ENCODE measurements at places on chromosomes 5 and 9.

DNA sequence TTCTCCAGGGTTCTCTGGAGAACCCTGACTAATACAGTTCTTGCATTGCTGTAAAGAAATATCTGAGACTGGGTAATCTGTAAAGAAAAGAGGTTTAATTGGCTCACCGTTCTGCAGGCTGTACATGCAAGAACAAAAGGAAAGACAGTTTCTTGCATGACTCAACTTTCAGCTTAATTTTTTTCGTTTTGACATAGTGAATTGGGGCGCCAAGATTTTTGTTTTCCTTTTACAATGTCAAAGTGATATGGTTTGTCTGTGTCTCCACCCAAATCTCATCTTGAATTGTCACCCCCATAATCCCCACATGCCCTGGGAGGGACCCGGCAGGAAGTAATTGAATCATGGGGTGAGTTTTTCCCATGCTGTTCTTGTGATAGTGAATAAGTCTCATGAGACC, 11.8 kb upstream of the CRHBP start:
- no peak for DNase-seq

DNA sequence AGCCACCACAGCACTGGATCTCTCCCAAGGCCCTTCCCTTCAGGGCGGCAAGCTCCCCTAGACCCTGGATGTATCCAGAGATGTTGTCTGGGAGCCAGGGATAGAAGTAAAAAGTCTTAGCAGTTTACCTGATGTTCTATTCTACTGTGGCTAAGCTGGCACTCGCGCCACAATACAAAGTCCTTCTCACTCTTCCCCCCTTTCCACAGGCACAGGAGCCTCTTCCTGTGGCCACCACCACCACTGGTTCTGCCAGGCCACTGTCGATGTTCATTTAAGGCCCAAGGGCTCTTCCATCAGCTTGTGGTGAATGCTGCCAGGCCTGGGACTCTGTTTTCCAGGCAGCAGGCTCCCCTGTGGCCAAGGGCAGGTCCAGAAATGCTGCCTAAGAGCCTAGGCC, 33.7 kb downstream of the MEGF9 start:
- DNase-seq: no peak

DNA sequence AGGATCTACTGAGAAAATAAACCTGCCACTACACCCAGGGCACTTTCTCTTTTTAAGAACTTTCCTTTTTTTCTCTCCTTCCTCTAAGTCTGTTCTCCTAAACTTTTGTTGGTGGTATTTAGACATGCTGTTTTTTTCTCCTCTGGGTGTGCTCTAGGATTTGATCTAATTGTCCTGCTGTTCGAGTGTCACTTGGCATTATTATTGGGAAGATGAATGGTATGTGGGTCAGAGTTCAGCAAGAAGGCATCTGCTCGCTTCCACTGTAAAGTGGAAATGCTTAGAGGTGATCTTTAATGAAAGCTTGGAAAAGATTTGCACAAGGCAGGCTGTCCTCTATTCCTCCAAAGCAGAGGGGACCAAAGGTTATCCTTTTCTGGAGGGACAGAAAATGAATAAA, 1.3 kb upstream of the PLPPR1 start:
- no peak for DNase-seq

DNA sequence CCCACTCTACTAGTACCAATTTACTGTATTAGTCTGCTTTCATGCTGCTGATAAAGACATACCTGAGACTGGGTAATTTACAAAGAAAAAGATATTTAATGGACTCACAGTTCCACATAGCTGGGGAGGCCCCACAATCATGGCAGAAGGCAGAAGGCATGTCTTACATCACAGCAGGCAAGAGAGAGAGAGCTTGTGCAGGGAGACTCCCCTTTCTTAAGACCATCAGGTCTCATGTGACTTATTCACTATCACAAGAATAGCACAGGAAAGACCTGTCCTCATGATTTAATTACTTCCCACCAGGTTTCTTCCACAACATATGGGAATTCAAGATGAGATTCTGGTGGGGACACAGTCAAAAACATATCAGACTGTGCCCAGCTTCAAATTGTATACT, 11.5 kb downstream of the UGT3A1 start:
- peak; percentile 21 for DNase-seq

DNA sequence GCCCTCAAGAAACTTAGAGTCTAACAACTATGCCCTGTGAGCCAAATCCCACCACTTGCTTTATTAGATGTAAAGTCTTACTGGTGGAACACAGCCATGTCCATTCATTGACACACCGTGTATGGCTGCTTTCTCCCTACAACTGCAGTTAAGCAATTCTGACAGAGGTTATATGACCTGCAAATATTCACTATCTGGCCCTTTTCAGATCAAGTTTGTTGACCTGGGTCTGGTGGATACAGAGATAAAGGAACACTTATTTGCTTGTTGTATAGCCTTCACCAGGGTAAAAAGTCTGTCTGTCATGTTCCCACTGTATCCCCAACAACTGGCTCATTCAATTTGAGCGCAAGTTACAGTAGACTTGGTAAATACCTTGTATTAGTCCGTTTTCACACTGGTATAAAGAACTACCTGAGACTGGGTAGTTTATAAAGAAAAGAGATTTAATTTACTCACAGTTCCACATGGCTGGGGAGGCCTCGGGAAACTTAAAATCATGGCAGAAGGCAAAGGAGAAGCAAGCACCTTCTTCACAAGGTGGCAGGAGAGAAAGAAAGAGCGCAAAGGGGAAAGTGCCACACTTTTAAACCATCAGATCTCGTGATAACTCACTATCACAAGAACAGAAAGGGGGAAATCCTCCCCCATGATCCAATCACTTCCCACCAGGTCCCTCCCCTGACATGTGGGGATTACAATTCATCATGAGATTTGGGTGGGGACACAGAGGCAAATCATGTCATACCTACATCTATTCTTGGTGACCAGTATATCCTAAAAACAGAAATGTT, 27.9 kb downstream of the DEPDC1B start:
- DNase-seq: peak; percentile 5

DNA sequence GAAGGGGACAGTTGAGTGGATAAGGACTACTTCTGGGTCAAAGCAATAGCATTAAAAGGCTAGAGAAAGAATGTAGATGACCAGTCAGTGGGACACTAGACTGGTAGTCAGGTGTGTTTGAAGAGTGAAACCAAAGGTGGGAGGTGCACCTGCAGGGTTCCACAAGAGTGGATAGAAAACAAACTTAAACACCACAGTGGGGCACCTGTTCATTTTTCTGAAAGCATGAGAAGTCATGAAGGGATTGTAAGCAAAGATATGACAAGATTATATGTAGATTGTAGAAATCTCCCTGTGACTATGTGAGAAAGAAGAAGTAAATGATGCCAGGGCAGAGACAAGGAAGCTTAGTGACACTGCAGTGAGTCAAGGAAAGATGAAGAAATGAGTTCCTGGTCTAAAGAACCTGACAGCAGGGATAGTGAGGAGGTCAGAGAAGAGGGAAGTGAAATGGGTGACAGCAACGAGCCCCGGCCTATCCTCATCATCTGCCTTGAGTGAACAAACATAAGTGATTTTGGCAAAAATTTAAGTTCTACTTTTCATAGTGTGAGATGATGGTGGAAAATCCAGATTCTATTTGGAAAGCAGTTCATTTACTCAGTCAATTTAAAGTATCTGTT, 296.9 kb downstream of the TLE4 start:
- DNase-seq: peak; percentile 96

- DNase-seq: no peak
These were observed 16.9 kb downstream of the PRRX2 start for GRCh38 chr9:129682381-129682780.

GRCh38 chr9:134626069-134626423, 15.6 kb upstream of the COL5A1 start:
- DNase-seq: no peak

GRCh38 chr9:3993773-3994172, 306.1 kb downstream of the GLIS3 start:
- DNase-seq: no peak

- DNase-seq: no peak
These were observed 110.8 kb downstream of the PCSK1 start for GRCh38 chr5:96322217-96322616.

GRCh38 chr5:14168793-14169262, 25.7 kb downstream of the TRIO start:
- no peak for DNase-seq

DNA sequence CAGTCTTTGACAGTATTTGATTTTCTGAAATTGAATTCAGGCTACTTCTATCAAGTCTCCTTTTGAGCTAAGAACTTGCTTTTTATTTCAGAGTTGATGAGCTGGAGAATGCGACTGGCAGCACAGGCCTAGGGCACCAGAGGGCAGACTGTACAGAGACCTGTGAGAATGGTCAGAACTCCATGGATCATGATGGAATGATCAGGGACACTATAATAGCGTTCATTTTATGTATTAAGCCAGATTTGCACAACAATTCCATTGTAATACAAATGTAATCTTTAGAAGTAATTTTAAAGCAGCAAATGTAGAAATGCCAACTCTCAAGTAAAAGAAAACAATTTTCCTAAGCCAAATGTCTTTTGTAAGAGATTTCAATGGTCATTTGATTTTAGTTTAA, 902.4 kb downstream of the NR2F1-AS1 start:
- DNase-seq: no peak

DNA sequence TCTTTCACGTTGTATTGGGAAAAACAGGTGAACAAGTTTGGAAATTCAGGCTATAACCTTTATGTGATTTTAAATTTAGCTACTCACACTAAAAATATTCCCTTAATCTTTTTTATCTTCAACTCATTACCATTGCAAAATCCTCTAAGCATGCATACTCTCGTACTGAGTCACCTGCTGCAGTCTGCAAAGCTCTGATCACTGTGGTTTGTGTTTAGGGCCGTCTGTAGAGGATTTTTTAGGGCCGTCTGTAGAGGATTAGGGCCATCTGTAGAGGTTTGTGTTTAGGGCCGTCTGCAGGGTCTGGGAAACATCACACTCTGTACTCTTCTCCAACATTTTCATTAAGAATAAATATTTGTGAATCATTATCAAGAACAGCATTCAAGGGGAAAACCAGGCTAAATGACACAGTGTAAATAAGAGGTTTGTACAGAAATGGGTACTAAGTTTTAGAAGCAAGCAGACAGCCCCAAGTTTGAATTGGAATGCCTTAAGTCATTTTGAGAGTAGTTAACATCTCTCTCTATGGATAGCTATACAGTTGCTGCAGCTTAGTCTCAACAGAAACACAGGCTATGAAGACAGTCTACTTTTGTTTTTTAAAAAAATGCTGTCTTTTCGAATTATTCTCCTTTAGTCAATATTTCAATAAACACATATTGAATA, 155.0 kb upstream of the TSLP start:
- DNase-seq: no peak

DNA sequence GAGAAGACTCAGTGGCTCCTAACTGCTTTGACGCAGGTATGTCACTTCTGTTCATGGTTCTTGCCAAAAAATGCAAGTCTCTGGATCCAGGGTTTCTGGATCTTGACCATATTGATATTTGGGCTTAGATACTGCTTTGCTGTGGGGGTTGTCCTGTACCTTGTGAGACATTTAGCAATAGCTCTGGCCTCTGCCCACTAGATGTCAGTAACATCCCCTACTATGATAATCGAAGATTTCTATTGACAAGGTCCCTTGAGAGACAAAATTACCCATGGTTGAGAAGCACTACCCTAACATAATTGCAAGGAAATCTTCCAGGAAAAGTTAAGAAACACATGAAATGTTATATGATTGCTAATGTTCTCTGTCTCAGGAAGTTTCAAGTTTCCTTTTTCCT, 285.4 kb downstream of the TMEM232 start:
- no peak for DNase-seq

- no peak for DNase-seq
These were observed 94.2 kb upstream of the SAP30L start for GRCh38 chr5:154351566-154351965.

DNA sequence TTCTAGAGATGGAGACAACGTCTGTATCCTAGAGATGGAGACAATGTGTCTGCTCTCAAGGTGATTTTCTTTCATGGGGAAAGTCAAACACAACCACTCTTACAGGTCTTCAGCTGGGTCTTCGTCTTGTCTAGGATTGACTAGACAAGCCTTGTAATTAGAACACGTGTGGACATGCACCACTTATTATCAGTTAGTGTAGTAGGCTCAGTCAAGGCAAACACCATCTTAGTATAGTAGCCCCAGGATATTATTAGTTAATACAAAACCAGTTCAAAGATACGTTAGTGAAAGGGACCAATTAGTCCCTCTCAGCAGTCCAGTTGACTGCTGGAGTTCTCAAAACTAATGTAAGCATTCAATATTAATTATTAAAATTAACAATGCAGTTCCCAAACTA, 15.1 kb upstream of the CCL28 start:
- no peak for DNase-seq

- DNase-seq: no peak
These were observed 362.0 kb downstream of the IRX1 start for GRCh38 chr5:3957658-3958057.

DNA sequence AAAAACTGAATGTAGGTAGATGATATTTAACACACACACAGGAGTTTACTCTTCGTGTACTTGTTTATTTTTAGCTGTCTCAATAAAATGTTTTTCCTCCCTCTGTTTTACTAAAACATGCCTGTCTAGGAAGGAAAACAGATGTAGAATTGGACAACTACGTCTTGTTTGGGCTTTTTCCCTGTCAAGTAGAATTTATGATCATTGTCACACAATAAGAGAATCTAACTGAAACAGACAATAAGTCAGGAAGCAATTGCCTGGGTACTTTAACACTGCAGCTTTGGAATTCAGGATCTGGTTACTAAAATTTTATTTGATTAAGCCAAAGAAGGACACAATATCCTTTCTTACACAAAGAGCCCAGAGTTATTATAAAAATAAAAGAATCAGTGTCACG, 164.2 kb downstream of the ZDHHC21 start:
- DNase-seq: no peak
